HepG2 (cell line): ENCODE measurements at places on chromosomes 5 and 9. TPM values are rescaled to one million over a fixed set of nuclear protein-coding genes. Genes with fewer than 3 reads are reported as not detected.

DNA sequence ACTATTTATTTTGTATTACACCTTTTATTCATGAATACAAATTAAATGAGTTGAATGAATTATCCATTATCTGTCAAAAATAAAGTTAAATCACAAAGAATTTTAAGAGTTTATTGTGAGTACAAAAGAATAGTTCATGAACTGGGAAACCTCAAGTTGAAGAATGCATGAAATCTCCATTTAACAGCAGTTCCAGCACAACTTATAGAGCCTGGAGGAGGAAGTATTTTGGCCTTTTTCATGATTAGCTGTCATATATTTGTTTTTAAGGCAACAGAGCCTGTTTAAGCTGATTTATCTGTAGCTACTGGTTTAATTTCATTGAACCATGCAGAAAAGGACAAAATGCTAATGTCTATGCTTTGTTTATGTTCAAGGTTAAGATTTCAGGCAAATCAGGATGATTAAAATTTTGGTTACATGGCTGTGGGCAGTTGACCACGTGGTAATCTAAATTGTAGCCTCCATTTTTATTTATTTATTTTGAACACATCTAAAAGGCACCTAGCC, 12.2 kb downstream of the SPINK1 start:
- no peak for DNase-seq

- peak; percentile 92 for DNase-seq
Measured at GRCh38 chr9:110115826-110116542, 92.0 kb downstream of the C9orf152 start.

DNA sequence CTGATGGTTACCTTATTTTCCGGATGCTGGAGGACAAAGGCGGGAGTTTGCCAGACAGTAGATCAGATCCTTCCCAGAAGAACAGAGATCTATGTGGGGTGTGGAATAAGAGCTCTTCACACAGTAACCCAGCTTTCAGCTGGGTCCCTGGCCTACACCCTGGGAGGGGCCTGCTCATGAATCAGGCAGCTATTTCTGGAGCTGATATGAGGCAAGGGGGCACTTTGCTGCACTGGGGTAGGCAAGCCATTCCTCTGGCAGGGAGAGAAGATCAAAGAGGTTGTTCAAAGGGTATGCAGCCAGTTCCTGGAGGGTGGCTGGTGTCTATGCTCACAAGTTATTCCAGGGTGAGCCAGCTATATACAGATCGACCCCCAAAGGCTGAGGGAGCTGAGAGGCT, 48.6 kb downstream of the CYSTM1 start:
- peak; percentile 68 for DNase-seq

DNA sequence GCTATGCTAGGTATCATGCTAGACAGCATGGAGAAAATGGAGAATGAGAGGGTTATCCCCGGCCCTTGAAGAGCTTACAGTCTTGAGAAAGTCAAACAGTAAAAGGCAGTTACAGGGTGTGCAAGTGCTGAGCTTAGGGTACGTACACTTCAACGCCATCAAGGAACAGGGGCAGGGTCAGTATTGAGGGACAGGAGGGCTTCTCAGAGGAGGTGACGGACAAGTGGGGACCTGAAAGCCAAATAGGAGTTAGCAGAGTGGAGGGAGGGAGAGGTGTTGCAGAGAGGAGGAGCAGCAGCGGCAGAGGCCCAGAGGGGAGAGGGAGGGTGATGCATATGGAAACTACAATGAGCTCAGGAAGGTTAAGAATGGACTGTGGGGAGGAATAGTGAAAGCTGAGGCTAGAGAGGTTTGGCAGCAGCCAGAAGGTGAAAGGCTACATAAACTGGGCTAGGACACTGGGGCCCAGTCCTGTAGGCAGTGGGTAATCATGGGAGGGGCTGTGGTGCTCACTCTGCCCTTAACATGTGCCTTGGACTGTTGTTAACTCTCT, 88.0 kb downstream of the NRG2 start:
- DNase-seq: no peak

GRCh38 chr9:133059623-133060022, 2.2 kb upstream of the CEL start:
- no peak for DNase-seq

- no peak for DNase-seq
Measured at GRCh38 chr5:143241892-143242291, 161.6 kb downstream of the NR3C1 start.

DNA sequence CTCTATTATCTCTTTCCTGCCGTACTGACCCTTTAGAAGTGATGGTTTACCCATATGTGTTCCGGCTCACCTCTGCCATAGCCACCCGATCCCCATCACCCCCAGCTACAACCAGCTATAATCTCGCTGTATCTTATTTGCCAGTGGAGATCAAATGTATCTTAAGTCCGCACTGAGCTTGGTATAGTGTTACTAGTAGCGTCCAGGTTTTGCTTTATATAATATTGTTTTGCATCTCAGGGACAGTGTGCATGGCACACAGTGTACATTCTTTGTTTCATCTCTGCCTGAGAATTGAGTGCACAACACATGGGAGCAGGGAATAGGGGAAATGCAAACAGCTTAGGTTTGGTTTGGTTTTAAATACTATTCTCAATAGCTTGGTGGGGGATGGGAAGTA, 135.8 kb upstream of the SNX2 start:
- DNase-seq: no peak

DNA sequence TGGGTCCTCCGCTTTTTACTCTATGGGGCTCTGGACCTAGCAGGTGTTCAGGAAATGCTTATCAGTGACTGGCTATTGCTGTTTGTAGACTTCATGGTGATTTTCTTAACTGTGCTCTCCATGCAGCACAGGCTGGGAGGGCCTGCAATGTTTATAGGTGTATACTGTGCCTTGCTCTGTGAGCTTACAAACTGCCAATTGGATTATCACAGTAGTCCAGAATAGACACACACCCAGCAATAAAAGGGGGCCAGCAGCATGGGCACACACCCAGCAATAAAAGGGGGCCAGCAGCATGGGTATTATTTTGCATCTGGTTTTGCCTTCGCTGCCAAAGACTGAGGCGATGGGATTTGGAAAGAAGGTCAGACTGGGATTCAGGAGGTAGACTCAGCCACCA, 100.0 kb downstream of the CRB2 start:
- no peak for DNase-seq

GRCh38 chr9:6905850-6906375, 148.1 kb downstream of the KDM4C start:
- no peak for DNase-seq

DNA sequence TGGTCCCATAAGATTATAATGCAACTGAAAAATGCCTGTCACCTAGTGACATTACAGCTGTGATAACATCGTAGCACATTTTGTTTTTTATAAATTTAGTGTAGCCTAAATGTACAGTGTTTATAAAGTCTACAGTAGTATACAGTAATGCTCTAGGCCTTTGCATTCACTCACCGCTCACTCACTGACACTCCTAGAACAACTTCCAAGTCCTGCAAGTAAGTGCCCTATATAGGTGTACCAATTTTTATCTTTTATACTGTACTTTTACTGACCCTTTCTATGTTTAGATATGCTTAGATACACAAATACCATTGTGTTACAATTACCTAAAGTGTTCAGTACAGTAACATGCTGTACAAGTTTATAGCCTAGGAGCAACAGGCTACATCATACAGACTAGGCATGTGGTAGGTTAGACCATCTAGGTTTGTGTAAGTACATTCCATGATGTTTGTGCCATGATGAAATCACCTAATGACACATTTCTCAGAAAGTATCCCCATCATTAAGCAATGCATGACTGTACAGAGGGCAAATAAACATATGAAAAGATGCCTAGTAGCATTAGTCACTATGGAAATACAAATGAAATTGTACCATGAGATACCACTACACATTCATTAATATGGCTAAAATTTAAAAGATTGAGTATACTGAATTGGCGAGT, 127.6 kb downstream of the TRPM6 start:
- DNase-seq: peak; percentile 24

- no peak for DNase-seq
Measured at GRCh38 chr9:104740621-104741020, 6.9 kb upstream of the NIPSNAP3A start.

DNA sequence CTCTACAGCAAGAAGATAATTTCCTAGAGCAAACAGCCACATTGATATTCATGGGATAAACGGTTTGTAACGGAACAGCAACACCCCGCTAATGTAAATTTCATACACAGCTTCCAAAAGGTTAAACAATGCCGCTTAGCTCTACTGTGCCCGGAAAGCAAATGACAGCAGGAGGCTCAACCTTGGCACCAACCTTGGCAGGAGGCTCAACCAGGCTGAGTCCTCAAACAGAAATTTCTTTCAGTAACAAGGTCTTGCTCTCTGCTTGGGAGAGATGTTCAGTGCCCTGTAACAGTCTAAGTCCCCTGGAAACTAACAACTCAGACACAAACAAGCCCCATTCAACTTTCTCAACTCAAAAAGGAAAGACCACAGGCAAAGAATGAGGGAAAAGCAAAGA, 11.1 kb upstream of the PPP1R2B start:
- no peak for DNase-seq

DNA sequence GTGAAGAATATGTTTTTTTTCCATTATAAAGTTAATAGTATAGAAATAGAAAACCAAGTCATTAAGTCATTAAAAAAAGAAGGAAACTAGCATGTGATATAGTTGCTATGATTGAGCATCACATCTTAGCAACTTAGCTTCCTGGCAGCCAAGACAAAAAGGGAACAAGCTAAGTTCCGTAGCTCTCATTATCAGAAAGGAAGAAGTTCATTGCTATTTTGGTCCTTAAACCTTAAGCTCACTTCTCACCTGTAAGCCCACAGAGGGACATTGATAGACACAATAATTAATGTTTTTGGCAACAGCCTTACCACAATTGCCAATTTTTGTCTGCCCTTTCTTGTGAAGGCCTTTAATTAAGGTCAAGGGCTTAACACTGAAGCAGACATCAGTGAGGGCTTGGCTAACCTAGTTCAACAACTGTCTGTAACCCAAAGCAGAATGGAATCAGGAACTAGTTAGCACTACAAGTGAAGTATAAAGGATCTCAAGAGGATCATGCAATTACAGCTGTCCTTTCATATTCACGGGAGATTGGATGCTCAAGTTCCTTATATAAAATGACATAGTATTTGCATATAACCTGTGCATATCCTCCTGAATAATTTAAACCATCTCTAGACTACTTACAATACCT, 24.0 kb upstream of the KLF4 start:
- no peak for DNase-seq

GRCh38 chr5:146081556-146081955, 23.8 kb downstream of the PLAC8L1 start:
- DNase-seq: no peak

DNA sequence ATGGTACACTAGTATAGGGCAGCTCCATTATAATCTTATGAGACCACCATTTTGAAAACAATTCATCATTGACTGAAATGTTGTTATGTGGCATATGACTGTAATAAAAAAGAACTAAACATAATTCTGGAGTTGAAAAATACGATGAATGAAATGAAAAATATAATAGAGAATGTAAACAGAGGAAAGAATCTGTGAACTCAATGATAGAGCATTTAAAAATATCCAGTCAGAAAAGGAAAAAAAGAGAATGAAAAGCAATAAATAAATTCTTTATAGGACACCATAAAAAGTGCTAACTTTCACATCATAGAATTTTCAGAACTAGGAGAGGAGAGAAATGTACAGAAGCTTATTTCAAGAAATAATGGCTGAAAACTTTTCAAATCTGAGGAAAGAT, 17.6 kb upstream of the VCAN start:
- no peak for DNase-seq

GRCh38 chr5:149147676-149148075, 6.4 kb downstream of the ABLIM3 start:
- no peak for DNase-seq

- no peak for DNase-seq
Measured at GRCh38 chr5:6590581-6590980, 42.3 kb downstream of the NSUN2 start.

DNA sequence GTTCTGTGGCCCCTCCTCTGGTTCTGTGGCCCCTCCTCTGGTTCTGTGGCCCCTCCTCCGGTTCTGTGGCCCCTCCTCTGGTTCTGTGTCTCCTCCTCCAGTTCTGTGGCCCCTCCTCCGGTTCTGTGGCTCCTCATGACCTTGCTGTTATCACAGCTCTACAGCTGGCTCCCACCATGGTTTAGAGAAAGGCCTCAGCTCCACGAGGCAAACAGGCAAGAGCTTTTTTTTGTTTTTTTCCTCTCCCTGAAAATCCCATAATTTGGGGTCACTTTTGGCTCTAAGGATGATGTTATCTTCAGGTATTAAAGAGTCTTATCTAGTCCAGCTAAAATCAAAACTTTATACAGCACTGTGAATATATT, 31.8 kb downstream of the C5orf15 start:
- DNase-seq: no peak

GRCh38 chr5:27269766-27270165, 231.4 kb upstream of the CDH9 start:
- DNase-seq: no peak

DNA sequence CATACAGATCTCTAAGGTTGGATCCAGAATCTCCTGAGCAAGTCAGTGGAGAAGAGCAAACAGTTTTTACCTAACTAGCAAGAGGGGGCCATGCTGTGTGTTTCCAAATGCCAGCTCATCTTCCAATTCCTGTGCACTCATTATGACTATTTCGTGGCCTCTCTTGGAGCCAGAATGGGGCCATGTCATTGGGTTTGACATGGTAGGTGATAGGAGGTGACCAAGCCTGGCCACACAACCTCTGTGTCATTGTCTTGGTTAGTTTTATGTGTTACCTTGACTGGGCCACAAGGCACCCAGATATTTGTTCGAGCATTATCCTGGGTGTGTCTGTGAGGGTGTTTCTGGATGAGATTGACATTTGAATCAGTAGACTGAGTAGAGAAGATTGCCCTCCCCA, 206.2 kb downstream of the HSPA4 start:
- DNase-seq: no peak

DNA sequence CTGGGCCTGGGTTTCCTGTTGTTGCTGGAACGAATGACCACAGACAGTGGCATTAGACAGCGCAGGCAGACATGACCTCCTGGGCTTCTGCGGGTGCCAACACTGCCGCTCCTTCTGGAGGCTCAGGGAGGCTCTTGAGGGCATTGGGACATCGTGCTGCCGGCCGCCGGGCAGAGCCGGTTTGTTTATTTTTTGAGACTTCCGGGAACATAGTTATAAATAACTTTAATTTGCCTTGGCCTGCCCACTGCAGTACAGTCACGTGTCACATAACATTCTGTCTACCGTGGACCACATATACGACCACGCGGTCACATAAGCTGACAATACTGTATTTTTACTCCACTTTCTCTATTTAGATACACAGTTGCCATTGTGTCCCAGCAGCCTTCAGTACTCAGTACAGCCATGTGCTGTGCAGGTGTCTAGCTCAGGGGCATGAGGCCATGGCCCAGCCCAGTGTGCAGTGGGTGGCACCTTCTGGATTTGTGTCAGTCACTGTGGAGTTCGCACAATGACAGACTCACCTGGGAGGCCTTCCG, 8.2 kb upstream of the TOR4A start:
- DNase-seq: no peak

- no peak for DNase-seq
Measured at GRCh38 chr9:83191154-83191553, 128.2 kb upstream of the RASEF start.

Gene ADGRV1
- 0.84 and 1.7 TPM in 2 replicates for total RNA-seq

Gene SPATA6L
- total RNA-seq: 0.95 and 1.9 TPM in 2 replicates

Gene SPINK7
- not detected in 2 replicates for total RNA-seq

Gene POLK
- 11.7 and 17.2 TPM in 2 replicates for total RNA-seq

Gene LNPEP
- 14.7 and 16.9 TPM in 2 replicates for total RNA-seq

Gene PRDM9
- total RNA-seq: not detected in 2 replicates

Gene PCDHA7
- total RNA-seq: 0.28 and 0.53 TPM in 2 replicates

Gene UBE2QL1
- not detected in 2 replicates for total RNA-seq

Gene THBS4
- 0.60 and 0.98 TPM in 2 replicates for total RNA-seq

Gene GRM6
- not detected in 2 replicates for total RNA-seq

Gene MEIKIN
- total RNA-seq: not detected in 2 replicates

Gene ANKHD1
- 69.9 and 101 TPM in 2 replicates for total RNA-seq
